Hindlimb muscle (tissue), 1 donor: ENCODE measurements at places on chromosomes 6 and 20.

DNA sequence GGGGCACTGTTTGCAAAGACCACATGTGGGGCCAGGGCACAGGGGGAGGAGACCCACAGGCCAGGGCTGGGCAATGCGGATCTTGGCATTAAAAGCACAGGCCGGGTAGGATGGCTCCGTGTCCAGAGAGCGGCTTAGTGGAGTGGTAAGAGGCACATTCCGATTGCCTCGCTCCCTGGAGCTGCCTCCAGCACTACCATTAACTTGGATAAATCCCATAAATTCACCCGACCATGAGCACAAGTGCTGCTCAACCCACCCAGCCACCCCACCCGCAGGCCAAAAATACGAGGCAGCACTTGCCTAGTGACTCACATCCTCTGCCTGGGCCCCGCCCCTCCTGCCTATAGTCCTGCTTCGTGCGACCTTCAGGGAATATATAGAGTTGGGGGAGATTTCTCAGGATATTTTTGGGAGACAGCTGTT, 67.5 kb upstream of the QKI start:
- no peak for DNase-seq

DNA sequence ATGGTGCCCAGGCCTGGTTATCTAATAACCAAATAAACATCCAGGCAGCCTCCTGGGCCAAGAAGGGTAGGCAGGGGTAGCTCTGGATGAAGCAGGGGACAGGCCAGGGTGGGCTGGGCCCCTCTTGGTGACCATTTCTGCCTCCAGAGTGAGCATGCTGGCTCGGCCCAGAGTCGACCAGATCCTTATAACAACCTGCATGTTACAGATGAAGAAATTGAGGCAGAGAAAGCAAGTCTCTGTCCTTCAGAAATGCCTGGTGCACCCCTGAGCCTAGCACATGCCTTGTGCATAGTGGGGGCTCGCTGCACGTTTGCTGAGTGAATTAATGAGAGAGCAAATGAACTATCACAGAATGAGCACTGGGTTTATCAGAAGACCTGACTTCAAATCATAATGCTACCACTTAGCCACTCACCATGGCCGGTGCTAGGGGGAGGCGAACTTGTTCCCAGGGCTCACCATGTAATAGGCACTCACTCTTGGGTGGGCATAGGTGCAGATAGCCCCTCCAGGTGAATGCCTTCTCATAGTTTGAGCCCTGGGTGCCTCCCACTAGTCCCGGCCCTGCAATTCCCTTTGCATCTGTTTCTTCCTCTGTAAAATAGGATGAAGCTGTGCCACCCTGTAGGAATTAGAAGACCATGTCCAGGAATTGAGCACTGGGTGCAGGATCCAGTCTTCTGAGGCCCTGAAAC, 3.8 kb upstream of the APCDD1L start:
- no peak for DNase-seq

- no peak for DNase-seq
Measured at GRCh38 chr20:43102394-43102793, 87.3 kb downstream of the PTPRT start.

- DNase-seq = peak; percentile 75
Measured at GRCh38 chr20:62668441-62669027, 26.2 kb downstream of the SLCO4A1 start.
